ENCODE measurements at places on chromosomes 2 and 18. TPM values are rescaled to one million over a fixed set of nuclear protein-coding genes. Genes with fewer than 3 reads are reported as not detected.

GRCh38 chr2:190053426-190053825 lies 9.1 kb downstream of the MSTN start:
- no peak for DNase-seq

The GKN2 gene
- not detected for total RNA-seq

DNA sequence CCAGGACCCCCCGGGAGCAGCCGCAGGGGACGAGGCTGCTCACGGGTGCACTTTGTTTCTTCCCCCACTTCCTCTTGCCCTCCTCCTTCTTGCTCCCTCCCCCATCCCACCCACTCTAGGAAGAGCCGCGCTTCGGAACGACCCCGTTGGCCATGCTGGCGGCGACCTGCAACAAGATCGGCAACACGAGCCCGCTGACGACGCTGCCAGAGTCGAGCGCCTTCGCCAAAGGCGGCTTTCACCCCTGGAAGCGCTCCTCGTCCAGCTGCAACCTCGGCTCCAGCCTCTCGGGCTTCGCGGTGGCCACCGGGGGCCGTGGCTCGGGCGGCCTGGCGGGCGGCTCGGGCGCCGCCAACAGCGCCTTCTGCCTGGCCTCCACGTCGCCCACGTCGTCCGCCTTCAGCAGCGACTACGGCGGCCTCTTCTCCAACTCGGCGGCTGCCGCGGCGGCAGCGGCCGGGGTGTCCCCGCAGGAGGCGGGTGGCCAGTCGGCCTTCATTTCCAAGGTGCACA lies 1.3 kb downstream of the SP9 start:
- DNase-seq = peak; percentile 27

The FAM210A gene
- total RNA-seq = 19.7 TPM
